AG09319 (cell line): ENCODE measurements at places on chromosomes 3 and 15.
A peak's percentile ranks its signal among the peaks of the same experiment; 100 is the strongest.

DNA sequence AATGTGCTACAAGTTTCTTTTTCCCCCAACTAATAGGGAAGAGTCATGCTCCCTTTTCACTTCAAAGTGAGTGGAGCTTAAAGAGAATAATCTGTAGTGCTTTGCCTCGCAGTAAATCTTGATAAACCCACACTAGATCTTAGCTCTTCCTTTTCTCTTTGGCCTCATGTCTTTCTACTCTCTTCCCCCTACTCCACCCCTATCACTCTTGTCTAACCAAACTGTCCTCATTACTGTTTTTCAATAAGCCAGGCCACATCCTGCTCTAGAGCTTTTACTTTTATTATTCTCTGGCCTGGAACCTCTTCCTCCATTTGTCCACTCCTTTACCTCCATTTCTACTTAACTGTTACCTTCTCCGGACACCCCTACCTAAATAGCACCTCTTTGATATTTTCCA is 291.0 kb upstream of the SATB1 start:
- DNase-seq, result no peak

- DNase-seq, result peak; percentile 90
These were observed 18.2 kb upstream of the SACM1L start for GRCh38 chr3:45670991-45671390.

GRCh38 chr3:131356006-131356595 is 25.5 kb upstream of the NUDT16 start:
- no peak for DNase-seq

- DNase-seq, result no peak
These were observed 174.5 kb upstream of the WNT5A start for GRCh38 chr3:55661571-55661970.

- no peak for DNase-seq
These were observed 116.8 kb downstream of the AKAP13 start for GRCh38 chr15:85497172-85497569.

DNA sequence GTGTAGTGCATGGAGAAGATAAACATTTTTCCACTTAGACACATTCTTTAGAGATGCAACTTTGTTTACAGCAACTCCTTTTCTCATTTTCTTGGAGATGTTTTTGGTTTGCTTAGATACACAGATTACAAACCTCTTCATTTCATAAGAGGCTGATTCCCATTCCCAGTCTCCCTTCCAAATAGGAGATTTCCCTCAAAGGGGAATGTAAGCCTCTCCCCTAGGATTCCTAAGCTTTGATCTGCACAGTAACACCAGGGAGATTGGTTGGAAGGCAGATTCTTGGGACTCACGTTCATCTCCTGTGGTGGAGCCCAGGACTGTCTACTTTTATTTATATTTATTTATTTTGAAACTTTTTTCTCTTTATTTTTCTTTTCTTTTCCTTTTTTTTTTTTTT is 63.2 kb downstream of the MCTP2 start:
- no peak for DNase-seq

- no peak for DNase-seq
These were observed 391.2 kb downstream of the IL20RB start for GRCh38 chr3:137348936-137349335.

DNA sequence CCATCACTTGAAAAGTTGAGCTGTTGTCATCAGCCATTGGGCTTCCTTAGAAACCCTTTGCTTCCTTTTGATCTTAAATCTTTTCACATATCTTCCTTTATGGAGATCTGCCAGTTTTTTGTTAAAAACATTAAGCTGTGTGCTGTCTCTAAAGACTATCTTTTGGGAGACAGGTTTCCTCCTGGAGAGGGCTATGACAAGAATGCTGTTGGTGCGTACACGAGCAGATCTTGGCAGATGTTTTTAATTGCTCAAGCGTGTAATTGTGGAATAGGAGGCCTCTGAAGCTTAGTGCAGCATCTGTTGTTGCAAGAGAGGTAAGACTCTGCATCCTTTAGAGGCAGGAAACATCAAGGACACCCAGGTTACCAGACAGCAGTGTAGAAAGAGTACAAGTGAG is 56.8 kb downstream of the PHLDB2 start:
- no peak for DNase-seq

DNA sequence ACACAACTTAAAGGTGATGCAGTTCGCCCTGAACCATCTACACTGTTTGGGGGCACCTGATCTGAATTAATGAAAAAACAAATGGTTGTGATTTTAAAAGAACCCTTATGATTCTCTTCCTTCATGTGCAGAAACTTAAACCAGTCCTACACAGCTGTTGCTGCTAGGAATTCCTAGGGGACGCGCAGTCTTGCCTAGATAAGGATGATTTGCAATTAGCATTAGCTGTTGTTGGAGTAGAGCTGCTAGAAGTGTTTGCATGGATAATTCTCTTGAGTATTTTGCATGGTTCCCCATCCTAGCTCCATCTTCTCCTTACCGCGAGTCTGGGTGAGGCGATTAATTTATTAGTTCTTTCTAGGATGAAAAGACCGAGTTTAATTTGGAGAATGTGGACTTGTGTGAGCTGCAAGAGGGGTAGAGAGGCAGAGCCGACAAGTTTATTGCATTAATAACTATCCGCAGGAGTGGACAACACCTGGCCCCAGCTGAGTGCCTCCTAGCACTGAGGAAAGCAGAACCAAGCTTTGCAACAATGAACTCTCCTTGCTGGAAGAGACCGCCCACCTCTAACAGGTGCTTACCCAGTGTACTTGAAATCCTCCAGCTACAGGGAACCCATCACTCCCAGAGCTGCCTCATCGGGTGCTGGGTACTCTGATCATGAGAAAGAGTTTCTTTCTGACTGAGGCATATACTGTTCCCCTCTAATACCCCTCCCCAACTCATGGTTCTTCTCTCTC is 75.0 kb upstream of the WNT7A start:
- no peak for DNase-seq

DNA sequence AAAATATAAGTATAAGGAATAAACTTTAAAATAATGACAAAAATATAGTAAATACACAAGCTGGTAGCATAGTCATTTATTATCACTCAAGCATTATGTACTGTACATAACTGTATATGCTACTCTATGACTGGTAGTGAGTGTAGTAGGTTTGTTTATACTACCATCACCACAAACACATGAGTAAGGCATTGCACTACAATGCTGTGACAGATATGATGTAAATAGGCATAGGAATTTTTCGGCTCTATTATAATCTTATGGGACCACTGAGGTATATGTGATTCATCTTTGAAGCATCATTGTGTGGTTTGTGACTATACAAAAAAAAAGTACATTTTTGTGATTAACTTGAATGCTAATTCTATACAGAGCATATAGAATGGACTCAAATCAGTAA is 35.3 kb upstream of the FBN1 start:
- DNase-seq, result no peak

DNA sequence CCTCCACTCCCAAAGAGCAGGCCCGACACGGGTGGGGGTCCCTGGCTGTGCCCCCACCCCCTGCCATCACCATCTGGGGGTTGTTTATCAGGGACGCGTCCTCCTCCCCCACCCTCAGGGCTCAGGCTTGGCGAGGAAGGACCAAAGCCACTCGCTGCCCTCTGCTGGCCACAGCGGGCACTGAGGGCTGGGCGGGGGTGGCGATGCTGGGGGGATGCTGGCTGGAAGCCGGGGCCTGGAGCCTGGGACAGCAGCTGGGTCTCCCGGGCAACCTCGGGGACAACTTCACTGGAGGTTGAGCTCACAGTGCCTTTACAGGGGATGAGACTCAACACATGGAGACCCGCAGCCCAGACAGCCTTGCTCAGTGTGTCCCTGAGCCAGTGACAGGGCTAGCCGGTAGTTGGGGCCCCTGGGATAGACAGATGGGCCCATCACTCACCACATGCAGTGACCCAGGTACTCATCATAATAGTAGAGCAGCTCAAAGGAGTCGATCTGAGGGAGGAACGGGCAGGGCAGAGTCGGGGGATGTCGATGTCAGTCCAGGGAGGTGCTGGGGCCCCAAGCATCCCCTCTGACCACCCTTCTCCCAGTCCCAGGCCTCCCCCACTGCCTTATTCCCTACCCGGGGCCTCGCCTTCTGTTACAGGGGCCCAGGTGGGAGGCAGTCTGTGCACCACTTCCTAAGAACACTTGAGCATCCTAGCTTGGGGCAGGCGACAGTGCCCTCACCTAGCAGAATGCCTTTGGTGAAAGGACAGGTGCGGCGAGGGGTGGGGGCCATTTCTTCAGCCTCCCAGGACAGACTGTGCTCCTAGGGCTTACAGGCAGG is 5.9 kb upstream of the CALML4 start:
- DNase-seq, result peak; percentile 14

GRCh38 chr15:42090370-42090769 is 4.0 kb downstream of the PLA2G4D start:
- no peak for DNase-seq

DNA sequence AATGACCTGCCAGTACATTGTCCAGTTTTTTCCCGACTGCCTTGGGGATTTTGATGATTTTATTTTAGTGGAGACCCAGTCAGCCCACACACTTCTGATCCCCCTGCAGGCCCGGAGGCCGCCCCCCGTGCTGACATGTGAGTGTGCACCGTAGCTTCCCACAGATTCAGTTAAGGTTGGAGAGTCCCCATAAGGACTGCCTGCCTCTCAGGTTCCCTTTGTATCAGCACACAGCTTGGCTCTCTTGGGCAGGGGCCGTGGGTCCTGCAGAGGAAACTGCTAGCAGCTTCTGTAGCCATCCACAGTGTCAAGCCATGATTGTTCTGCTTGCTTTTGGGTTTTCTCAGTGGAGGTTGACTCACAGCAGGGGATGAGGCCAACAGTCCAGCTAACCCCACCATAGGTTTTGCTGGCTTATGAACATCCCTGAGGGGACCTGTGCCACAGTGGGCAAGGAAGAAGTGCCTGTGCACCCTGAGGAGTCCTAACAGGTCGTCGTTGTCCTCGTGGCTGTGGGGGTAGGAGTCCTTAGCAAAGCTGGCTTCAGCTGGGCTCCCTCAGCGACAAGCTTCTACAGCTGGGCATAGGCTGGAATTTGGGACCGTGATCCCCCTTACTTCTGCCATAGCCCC is 46.4 kb downstream of the DLEC1 start:
- DNase-seq, result no peak

DNA sequence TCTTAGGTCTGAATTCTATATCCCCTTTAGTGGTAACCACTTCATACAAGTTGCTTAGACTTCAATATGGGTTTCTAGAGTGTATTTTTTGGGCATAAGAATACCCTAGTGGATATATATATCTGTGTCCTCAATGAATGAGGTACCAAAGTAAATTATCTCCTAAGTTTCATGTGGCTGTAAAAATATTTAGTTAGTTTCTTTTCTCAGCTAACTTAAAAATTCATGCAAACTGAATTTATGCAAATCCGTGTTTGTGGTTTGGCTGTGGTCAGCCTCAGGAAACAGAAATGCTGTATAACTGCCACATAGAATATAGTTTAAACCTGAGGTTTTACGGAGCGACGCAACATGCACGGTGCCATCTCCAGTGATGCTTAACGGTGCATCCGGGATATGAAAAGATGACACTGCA is 80.3 kb downstream of the PEX5L start:
- no peak for DNase-seq

GRCh38 chr3:32961189-32961715 is 9.8 kb downstream of the CCR4 start:
- no peak for DNase-seq

DNA sequence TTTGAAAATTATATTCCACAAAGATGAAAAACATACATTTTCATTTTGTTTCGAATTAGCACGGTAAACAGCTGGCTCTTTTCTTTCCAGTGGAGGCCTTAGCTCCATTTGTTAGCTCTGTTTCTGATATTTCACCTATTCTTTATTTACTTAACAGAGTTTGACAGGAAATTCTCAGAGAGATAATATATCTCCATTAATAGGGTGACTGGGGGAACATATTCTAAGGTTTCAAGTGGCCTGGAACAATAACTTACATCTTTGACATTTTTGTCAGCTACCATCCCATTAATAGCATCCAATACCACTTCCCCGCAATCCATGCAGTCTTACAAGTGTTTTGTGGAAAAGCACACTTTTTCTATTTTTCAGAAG is 577.6 kb upstream of the MDFIC2 start:
- no peak for DNase-seq

- no peak for DNase-seq
These were observed 106.4 kb downstream of the MFSD1 start for GRCh38 chr3:158908187-158908734.

DNA sequence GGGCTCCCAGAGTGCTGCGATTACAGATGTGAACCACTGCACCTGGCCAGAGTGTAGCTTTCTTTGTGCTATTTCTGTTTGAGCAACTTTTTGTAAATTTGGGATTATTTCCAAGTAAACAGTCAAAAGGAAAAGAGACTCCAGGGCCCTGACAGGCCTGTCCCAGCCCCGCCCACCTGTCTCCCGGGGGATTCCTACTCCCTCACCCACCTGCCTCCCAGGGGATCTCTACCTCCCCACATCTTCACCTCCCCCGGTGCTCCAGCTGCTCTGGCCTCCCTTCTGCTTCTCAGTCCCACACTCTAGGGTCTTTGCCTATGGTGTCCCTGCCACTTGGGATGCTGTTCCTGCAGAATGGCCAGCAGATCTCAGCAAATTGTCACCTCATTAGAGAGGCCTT is 7.0 kb downstream of the RHCG start:
- DNase-seq, result no peak

DNA sequence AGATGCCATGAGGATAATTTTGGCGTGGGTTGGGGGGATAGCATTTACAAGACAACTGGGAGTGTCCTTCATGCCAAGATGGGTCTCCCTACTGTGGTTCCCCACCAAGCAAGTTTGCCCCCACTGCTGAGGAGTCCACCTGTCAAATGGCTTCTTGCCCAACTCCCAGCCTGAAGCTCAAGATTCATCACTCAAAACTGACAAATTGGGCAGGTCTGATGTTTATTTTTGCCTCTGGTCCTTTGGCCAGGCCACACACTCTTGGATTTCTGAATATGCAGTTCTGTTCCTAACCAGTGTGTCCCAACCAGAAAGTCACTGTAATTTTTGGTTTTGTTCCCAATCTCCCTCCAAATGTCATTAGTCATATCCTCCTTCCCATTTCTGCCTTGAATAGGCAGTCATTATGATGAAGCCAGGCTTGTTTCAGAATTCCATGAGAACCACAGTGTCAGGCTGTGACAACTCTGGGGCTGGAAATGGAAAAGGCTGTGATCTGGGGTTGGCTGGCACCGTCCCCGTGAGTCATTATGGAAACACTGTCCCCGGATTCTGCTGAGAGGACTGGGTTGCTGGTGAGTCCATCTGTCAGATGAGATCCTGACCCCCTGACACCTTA is 29.3 kb upstream of the MEF2A start:
- no peak for DNase-seq

GRCh38 chr3:71563827-71564226 is 19.7 kb downstream of the FOXP1 start:
- no peak for DNase-seq
